ENCODE measurements at places on chromosomes 6 and 20.

- no peak for DNase-seq
These were observed 69.1 kb upstream of the EXOC2 start for GRCh38 chr6:761997-762396.

DNA sequence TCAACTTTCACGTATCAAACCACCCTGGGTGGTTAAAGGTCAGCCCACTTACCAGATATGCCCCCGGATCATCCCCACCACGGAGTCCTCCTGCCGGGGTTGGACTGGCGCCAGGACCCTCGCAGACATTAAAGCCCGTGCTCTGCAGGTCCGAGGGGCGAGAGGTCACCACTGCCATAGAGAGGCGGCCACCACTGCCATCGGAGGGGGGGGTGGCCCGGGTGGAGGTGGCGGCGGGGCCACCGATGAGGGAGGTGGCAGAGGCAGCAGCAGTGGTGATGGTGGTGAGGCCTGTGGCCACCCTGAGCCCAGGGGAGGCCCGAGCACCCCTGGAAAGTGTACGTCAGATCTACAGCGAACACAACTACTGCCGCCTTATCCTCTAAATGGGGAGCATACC is 76.3 kb downstream of the ASXL1 start:
- DNase-seq: no peak

GRCh38 chr6:36964349-36964748 is 9.8 kb downstream of the PI16 start:
- DNase-seq: no peak

GRCh38 chr6:144119376-144119775 is 24.0 kb upstream of the SF3B5 start:
- DNase-seq: no peak

GRCh38 chr6:36863670-36864540 is 10.7 kb downstream of the PPIL1 start:
- DNase-seq: no peak

DNA sequence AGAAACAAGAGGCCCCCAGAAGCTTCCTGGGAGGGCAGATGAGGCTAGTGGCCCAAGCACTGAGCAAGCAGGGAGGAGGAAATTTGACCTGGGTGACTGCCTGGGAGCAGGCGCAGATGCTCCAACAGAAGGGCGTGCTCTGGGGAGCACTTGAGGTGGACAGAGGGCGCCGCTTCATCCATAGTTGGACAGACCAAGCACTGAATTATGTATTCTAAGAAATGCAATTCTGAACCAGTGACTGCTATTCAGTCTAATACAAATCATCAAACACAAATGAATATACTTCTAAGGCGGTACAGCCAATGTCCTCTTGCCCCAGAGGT is 28.7 kb upstream of the IRF4 start:
- no peak for DNase-seq

GRCh38 chr6:39196673-39197091 is 32.6 kb downstream of the KCNK5 start:
- DNase-seq: no peak

GRCh38 chr6:44624226-44624625 is 236.7 kb downstream of the CDC5L start:
- no peak for DNase-seq

DNA sequence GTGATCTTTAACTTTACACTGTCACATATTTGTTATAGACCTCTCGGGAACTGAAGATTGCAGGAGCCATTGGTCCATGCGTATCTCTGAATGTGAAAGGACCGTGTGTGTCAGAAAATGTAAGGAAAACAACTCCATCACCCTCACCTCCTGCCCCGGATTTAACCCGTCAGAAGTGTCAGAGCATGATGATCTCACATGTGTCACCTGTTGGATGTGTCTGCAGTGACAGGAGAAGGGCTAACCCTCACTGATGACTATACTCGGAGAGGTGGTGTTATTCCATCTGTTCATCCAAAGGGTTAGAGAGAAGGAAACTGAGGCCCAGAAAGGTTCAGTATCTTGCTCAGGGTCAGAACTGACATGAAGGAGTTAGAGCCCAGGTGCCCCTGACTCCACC is 24.9 kb downstream of the SEC23B start:
- DNase-seq: no peak

DNA sequence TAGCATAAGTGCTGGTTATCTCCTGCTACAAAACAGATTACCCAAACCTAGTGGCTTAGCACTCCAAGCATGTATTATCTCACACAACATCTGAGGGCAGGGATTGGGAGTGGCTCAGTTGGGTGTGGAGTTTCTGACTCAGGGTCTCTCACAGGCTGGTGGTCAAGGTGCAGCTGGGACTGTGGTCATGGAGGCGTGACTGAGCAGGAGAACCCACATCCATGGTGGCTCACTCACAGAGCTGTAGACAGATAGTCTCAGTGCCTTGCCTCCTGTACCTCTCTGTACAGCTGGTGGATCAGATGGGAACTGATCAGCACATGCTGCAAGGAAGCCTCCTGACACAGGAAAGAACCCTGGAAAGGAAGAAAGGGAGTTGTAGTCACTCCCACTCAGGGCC is 83.1 kb upstream of the CST7 start:
- DNase-seq: no peak

Measured in cerebellum (tissue), 4 donors.